NCI-H1930 (cell line): ENCODE measurements at places on chromosomes 7 and 10.
A peak's percentile ranks its signal among the peaks of the same experiment; 100 is the strongest.

GRCh38 chr10:23081891-23082290, 13.5 kb upstream of the MSRB2 start:
- DNase-seq, result no peak

DNA sequence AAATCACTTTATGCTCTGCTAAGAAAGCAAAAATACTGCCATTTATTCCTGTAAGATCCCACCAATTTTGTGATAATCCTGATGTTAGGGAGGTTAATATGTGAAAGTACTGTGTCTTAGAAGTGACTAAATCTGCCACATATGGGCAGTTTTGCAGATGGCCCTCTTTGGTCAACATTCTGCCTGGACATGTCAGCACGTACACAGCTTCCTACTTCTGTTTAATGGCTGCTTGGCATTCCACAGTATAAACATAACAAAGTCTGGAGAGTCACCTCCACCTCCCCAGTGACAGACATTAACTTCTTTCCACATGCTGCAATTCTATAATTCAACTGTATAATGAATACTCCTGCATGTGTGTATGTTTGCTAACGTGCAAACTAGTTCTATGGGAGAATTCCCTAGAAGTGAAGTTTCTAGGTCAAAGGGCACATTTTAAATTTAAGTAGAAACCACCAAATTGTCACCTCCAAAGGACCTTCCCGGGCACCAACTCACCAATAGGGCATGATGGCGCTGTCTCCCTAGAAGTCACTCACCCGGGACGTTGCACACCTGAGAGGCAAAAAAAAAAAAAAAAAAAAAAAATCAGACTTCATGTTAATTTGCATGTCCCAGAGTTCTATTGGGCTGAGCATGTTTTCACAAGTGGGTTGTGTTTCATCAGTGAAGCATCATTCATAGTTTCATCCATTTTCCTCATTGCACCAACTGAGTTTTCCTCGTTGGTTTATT, 38.9 kb downstream of the MKI67 start:
- no peak for DNase-seq

GRCh38 chr10:131280101-131280500, 31.4 kb downstream of the TCERG1L start:
- DNase-seq, result no peak

GRCh38 chr10:23088609-23089008, 6.8 kb upstream of the MSRB2 start:
- DNase-seq, result no peak

DNA sequence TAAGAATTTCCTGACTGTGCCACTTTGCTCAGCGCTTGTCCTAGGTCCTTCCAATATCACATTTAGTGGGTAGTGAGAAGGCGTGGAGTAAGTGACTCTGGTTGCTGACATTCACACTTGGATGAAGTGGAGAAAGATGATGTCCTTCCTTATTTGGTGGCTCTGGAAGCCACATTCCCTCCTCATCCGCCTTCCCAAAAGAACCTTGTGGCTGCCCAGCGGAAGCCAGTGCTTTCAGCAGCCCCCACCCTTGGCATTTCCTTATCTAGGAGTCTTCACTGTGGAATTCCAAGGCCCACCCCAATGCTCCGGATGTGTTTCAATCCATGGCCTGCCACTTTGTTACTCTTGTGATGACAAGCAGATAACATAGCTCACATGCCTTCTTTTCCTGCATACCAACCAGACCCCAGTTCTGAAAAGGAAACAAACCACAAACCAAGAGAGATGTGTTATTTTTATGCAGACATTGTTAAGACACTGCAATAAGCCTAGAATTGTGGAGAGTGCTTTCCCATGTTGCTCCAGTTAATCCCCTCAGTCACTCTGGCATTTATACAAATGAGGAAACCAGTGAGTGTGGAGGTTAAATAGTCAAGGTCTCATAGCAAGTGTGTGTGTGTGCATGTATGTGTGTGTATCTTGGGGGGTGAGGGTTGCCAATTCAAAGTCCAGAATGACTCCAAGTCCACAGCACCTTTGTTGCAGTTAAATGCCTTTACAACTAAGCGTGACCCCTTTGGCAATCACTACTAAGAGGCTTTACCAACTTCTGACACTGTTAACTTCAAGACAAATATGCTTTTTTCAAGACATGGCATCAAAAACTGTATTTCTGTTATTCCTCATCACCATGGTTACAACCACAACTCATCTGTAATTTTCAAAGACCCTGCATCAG, 10.3 kb upstream of the ANKRD1 start:
- DNase-seq, result no peak

GRCh38 chr7:46603780-46604179, 682.7 kb upstream of the IGFBP3 start:
- no peak for DNase-seq

DNA sequence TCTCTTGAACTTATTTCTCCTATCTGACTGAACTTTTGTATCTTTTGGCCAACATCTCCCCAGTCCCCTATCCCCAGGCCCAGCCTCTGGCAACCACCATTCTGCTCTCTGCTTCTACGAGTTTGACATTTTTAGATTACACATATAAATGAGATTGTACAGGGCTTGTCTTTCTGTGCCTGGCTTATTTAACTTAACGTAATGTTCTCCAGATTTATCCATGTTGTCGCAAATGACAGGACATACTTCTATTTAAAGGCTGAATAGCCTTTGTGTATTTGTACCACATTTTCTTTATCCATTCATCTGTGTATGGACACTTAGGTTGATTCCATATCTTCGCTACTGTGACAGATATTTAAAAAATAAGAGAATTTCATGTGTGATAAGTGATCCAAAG, 98.6 kb downstream of the LSMEM1 start:
- no peak for DNase-seq

GRCh38 chr7:43943417-43944187, 17.4 kb downstream of the UBE2D4 start:
- DNase-seq, result no peak

GRCh38 chr7:111413739-111414138, 148.6 kb downstream of the IMMP2L start:
- DNase-seq, result no peak

- no peak for DNase-seq
These were observed 17.5 kb downstream of the FAM20C start for GRCh38 chr7:209906-210305.

DNA sequence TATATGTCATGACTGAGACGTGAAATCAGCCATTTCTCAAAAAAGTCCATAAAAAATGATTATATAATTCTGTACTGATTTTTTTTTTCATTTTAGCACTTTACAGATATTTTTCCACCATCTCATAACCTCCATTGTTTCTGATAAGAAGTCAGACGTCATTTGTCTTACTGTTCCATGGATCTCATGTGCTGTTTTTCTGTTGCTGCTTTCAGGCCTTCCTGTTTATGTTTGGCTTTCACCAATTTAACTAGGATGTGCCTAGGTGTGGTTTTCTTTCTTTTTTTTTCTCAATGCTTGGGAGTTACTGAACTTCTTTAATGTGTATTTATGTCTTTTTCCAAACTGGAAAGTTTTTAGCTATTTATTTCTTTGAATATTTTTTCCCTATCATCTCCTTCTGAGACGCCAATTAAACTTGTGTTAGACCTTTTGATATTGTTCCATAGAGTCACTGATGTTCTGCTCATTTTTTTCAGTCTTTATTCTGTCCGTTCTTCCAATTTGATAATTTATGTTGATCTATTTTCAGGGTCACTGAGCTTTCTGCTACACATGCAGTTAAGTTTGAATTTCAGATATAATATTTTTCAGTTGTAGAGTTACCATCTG, 43.3 kb downstream of the TAF3 start:
- no peak for DNase-seq

GRCh38 chr7:101882595-101883564, 65.5 kb downstream of the CUX1 start:
- DNase-seq, result no peak

- no peak for DNase-seq
These were observed 34.5 kb upstream of the TAC1 start for GRCh38 chr7:97697396-97697795.

DNA sequence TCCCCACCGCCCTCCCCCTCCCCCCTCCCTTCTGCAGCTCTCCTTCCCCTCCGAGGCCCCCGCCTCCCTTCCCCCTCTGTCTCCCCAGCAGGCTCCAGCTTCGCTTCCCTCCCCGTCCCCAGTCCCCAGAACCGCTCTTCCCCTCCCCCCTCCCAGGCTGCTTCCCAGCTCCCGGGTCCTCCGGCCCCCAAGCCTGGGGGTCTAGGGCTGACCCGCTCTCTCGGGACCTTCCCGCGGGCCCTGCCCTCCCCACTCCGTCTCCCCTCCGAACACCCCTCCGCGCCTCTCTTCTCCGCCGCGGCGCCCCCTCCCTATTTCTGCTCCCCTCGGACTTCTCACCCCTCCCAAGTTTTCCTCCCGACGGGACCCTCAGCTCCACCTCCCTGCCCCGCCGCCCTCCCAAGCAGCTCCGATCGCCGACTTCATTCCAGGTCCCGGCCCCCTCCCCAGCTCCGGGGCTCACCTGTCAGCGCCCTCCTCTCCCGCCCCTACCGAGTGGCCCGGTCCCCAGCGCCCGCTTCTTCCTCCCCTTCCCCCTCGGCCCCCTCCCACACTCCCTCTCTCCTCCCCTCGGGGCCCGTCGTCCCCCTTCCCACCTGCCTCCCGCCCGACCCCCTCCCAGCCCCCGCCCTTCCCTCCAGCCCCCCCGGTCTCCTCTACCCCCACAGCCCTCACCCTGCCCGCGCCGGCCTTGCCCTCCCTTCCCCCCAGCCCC, 990 bp downstream of the ZNF467 start:
- DNase-seq, result no peak

GRCh38 chr10:33330543-33331378, 3.7 kb downstream of the NRP1 start:
- DNase-seq, result peak; percentile 11

- no peak for DNase-seq
These were observed 10.9 kb downstream of the SUFU start for GRCh38 chr10:102514487-102515311.

- DNase-seq, result no peak
These were observed 34.5 kb downstream of the FRMD4A start for GRCh38 chr10:14296065-14296709.

DNA sequence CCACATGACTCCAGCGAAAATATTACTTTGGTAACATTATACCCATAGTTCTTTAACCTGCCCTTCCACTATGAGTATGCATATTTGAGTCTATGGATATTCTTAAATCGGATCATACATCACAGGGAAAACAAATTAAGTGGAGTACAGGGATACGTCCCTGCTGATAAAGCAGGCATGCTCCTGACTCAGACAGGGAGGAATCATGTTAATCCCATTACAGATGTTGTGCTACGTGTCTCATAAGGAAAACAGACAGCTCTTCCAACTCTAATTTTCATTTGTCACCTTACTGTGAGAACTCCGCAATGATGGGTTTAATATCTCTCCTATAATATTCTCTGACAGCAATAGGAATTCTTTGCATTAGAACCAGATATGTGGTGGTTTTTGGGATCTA, 469.5 kb upstream of the POM121L12 start:
- no peak for DNase-seq

DNA sequence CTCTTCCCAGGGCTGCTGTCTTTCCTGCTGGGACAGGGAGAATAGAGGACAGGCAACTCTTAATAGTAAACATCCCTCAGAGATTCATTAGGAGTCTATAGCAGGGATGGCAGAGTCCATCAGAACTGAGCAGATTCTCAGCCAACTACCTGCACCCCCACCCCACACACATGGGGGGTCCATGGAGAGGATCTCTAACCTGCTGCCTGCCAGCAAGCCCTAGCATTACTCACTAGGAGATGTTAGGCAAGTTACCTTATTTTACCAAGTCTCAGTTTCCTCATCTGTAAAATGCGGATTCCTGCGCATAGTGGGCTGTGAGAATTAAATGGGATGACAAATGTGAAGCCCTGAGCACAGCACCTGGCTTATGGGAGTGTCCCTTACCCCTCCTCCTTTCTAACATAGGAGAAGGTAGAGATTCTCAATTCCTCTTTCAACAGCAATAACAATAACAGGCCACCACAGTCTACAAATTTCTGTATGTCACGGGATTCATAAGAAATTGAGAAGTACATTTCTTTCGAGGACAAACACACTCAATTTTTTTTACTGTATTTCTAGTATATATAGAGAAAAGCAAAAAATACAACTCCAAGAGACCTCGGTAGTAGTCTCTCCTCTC, 23.8 kb upstream of the WDR11 start:
- no peak for DNase-seq
